ENCODE measurements at places on chromosomes 16 and 17.

- no peak for DNase-seq
Observed at GRCh38 chr16:51984395-51984794, 562.5 kb downstream of the TOX3 start.

DNA sequence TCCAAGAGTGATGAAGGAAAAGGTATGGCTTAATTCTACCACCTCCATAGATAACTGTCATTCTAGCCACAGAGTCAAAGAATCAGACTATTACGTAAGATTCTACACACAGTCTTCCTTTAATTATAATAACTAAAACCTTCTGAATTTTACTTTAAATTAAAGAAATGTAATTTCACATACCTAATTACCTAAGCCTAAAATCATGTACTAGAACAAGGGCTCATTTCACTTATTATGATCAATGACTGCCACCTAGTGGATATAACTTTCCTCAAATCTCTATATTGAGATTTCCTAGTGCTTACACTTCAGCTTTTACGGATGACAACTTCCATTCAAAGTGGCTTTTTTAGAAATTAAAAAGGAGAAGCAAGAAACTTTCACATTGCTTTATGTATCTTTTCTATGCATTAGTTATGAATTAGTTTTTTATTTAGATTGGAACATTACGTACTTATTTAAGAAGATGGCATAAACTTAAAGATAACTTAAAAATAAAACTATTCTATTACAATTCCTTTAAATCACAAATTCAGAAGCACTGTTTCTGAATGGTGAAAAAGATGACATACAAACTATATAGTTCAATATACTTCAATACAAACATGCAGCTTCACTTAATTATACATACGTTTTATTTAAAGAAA, 18.2 kb upstream of the ABCA10 start:
- peak; percentile 57 for DNase-seq

- DNase-seq: peak; percentile 41
Observed at GRCh38 chr17:9895923-9896322, 9.1 kb downstream of the RCVRN start.

GRCh38 chr17:3956983-3957382, 7.3 kb downstream of the ATP2A3 start:
- DNase-seq: no peak

DNA sequence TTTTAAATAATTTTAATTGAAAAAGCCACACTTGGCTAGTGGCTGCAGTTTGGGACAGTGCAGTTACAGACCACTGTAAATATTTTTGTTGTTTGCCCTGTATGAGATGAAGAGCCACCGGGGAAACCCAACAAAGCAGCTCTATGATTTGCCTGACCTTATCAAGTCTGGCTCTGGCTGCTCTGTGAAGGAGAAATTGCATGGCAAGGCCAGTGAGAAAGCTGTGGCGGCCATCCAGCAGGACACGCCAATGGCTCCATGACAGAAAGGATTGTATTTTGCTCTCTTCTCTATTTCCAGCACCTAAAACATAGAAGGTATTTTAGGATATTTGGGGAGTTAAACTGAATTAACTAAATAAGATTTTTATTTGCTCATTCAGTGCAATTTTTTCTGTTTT, 330.0 kb upstream of the DYNLRB2 start:
- DNase-seq: no peak

DNA sequence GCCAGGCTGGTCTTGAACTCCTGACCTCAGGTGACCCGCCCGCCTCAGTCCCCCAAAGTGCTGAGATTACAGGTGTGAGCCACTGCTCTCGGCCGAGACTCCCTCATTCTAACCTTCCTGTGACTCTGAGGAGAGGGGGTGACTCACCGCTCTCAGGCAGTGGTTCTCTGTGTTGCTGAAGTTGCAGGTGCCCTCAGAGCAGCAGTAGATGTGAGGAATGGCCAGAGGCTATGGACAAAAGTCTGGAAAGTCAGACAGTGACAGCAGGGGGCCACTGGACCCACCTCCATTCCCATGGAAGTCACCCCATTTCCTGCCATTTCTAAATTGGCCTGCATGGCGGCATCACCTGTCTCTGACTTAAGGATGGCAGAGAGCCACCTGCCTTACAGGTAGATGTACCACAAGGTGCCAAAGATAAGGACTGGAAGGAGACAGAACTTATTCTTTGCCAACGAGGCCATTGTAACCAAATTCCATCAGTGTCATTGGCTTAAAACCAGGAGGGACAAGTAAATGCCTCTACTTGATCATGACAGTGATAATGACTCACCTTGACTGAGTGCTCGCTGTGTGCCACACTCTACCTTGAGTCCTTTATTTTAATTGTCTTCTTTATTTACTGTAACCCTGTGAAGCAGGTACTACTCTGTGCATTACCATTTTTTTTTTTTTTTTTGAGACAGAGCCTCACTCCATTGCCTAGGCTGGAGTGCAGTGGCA, 15.3 kb upstream of the CNOT1 start:
- DNase-seq: no peak
